ENCODE measurements at places on chromosomes 4 and X.

- peak; percentile 13 for DNase-seq
Measured at GRCh38 chr4:2834001-2834921, 9.4 kb upstream of the ADD1 start.

DNA sequence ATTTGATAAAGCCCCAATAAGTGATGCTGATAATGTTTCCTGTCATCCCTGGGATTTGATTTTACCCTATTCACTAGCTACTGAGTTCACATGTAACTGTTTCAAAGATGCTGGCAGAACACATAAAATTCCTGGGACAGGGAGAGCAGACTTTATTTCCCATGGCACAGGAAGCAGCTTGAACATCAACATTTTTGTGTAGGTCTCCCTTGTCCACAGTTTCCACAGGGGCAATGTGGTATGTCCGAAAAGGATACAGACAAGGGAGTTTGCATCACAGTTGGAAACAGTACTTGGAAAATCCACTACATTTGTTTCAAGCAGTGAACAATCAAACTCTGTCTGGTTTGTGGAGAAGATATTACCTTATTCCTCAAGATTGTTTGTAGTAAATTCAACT, 129.2 kb upstream of the KLHL4 start:
- no peak for DNase-seq

DNA sequence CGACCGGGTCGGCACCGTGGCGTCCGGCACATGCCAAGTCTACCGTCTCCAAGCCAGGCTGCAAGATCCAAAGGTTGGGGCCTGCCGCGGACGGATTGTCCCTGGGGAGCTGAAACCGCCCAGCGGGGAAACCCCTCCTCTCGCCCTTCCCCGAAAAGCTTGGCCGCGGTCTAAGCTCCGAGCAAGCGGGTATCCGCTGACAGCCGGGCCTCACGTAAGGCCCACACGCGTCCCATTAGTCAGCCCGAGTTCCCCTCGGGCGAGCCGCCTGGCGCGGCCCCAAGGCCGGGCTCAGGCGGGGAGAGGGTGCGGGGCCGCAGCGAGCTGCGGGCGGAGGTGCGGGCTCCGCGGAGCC, 6.8 kb upstream of the BCOR start:
- DNase-seq: peak; percentile 41

- no peak for DNase-seq
Measured at GRCh38 chrX:3461397-3462165, 115.1 kb upstream of the MXRA5 start.

GRCh38 chrX:47529548-47529947, 31.5 kb upstream of the ARAF start:
- DNase-seq: no peak

- DNase-seq: no peak
Measured at GRCh38 chr4:175714686-175715085, 97.4 kb downstream of the GPM6A start.

DNA sequence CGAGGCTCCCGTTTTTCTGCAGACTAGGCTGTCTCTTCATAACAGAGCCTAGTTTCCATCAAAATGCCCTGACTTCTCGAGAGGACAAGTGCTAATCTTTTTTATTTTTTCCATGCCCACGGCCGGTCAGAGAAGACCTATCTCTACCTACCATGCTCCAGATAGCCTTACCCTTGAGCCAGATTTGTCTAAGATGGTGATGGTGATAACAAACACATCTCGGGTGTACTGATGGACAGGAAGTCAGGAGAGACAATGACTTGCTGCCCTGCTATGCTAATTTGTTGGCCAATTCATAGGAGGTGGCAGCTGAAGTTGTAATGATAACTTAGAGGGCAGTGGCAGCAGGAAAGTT, 42.2 kb upstream of the NKRF start:
- no peak for DNase-seq

- no peak for DNase-seq
Measured at GRCh38 chrX:153573984-153574383, 25.0 kb downstream of the CCNQ start.

DNA sequence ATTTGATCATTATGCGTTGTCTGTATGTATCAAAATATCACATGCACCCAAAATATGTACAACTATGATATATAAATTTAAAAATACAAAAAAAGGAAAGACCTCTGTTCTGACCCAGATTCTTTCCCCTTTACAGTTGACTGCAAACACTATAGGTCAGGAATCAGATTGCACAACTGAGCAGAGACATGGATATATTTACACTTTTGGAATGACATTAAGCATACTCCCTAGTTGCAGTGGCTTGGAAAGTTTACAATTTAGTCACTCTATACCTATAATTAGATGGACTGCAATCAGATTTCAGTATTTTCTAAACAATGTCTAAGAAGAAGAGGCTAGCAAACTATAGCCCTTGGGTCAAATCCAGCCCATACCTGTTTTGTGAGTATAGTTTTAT, 98.5 kb upstream of the INPP4B start:
- DNase-seq: no peak

DNA sequence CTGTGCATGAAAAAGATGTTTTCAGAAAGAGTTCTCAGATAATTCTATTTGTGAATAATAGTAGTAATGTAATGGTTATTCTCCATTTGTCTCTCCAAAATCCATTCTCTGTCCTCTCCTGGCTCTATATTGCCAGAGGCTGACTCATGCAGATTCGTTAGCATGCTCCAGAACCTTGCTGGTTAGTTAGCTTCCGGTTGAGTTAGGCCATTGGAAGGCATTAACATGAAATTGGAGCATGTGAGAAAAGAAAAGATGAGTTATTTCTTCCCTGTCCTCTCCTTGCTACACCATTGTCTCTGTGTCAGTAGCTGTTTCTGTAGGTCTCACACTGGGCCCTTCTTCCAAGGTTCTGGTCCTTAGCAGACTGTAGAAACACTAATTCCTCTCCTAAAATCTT, 23.5 kb upstream of the PRDM8 start:
- DNase-seq: no peak

- no peak for DNase-seq
Measured at GRCh38 chrX:130801901-130802300, 101.1 kb downstream of the ENOX2 start.

DNA sequence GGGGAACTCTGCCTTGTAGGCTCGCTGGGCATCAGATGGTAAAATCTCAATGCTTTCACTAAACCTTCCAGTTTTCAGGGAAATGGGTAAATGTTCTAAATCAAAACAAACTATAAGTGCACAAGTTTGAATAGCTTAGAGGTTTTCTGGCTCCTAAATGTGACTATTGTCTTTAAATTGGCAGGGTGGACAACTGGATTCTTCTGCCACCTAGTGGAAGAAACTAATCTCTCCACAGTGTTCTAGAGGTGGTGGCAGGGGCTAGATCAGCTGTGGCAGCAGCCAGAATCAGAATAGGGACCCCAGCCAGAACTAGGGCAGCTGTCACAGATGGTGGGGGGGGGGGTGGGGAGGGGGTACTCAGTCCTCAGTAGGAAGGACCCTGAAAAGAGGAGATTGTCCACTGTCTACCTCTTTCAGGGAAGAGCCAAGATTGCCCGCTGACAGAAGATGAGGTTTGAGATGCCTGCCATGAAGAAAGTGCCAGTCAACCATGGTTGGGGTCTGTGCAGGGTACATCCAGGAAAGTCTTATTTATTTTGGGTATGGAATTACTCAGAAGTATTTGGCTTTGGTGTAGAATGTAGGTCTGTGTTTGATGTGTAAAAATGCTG, 201.4 kb downstream of the CCNG2 start:
- peak; percentile 4 for DNase-seq

GRCh38 chr4:172648471-172648870, 520.1 kb upstream of the GALNT7 start:
- no peak for DNase-seq

DNA sequence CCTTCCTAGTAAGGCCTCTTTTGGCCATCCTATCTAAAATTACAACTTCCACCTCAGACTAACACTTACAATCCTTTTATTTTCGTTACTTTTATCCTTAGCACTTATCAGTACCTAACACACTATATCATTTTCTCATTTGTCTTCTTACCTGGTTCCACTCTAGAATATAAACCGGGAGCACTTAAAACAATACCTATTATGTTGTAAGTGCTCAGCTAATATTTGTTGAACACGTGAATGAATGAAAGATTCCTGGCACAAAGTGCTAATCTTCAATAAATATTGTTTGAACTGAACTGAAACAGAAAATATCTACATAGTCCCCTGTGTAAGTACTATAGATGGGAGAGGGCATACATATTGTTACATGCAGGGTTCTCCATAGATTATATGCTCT, 14.4 kb downstream of the MGARP start:
- DNase-seq: no peak

GRCh38 chr4:40190465-40190864, 6.4 kb upstream of the RHOH start:
- DNase-seq: no peak

DNA sequence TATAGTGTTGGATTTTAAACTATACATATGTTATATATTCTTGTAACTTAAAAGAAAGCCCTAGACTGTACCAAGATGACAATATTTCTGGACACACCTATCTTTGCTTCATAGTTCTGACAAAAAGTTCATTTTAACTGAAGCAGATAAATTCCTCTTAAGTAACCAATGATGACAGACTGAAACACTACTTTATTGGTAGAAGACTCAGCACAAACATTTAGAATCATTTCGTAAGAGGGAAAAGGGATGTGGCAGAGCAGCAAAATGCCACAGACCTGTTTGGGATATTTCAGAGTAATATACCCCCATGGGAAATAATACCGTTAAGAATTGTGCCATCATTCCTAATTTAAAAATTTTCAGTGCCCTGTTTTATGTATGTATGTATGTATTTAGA, 56.2 kb downstream of the APOO start:
- DNase-seq: no peak

GRCh38 chr4:55269995-55270394, 76.0 kb upstream of the SRD5A3 start:
- DNase-seq: no peak

DNA sequence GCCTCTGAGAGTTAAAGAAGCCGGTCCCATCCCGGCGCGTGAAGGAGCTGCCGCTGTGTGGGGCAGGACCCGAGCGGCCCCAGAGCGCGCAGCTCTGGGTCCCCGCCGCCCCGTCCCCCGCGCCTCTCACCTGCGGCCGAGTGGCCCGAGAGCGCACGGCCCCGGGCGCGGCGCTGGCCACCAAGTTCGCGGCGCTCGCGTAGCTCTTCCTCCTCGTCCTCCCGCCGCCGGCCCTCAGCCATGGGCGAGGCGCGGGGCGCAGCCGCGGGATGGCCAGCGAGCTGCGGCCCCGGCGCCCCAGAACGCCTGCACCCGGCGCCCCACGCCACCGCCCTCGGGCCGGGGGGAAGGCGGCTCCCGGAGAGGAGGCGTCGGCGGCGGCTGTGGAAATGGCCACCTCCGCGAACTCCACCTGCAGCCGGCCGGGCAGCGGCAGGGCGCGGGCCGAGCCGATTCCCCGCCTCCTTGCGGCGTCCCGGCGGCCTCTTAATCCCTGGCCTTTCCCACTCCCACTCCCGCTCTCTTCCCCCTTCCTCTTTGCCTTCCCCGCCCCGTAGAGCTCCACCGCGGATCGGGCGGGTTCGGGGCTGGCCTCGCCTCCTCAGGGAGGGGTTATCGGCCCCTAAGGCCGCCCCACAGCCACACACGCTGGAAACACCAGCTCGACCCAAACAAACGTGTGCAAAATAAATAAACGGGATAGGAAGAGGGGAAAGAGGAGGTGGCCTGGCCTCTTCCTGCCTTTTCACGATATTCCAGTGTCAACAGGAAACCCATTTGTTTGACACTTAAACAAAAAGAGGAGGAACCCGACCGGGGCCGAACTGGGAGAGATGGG, at the start of gene SH3D19:
SH3D19 (minus strand) TSS at position 495 of the 838 bp plus-strand sequence; CDS start at position 242, 253 bp downstream.
- no peak for DNase-seq

DNA sequence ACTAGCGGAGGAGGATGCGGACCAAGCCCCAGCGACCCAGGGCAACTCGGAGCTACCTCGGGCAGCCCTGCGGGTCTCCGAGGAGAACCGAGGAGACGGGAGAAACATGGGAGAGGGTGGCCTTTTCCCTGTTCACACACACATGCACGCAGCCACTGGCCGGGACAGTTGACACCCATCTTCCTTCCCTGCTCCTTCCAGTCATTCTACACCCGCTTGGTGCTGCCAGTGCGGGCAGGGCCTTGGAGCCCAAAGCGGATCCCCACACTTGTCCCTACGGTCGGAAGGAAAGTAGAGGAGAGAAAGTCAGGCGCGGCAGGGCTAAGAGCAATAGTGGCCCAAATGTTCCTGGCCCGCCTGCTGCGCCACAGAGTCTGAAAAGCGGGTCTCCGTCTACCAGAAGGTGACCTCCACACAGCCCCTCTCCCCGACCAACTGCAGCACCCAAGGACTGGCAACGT, 1.1 kb upstream of the PPP3CA start:
- peak; percentile 24 for DNase-seq

- DNase-seq: no peak
Measured at GRCh38 chr4:125121581-125121980, 193.2 kb upstream of the FAT4 start.

DNA sequence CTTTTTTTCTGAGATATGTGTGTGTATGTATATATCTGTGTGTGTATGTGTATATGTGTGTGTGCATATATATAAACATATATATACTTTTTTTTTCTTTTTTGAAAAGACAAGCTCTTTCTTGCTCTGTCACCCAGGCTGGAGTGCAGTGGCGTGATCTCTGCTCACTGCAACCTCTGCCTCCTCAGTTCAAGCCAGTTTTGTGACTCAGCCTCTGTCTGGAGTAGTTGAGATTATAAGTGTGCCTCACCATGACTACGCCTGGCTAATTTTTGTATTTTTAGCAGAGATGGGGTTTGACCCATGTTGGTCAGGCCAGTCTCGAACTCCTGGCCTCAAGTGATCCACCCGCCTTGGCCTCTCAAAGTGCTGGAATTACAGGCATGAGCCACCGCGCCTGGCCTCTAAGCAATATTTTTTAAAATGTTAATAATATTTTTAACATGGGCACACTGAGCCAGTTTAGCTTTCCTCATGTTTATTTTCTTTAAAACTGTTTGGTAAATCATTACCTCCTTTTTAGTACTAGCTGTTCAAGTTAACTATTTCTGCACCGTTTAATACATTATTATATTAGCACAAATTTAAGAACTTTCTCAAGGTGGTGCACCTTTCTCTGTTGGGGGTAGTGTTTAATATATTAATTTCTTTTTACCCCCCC, 33.3 kb downstream of the BBS12 start:
- DNase-seq: no peak

- no peak for DNase-seq
Measured at GRCh38 chr4:152039691-152040090, 278.9 kb upstream of the GATB start.

GRCh38 chrX:31228415-31228832, 156.6 kb upstream of the FTHL17 start:
- DNase-seq: no peak
